ENCODE measurements at places on chromosomes 13 and 19. TPM values are rescaled to one million over a fixed set of nuclear protein-coding genes. Genes with fewer than 3 reads are reported as not detected.

- no peak for DNase-seq
- H3K4me3 ChIP-seq = peak overlapping the region; percentile 56
- peaks cover 12% of the 10 kb centered on the region for H3K4me1 ChIP-seq
These were observed 904 bp upstream of the SOX1 start for GRCh38 chr13:112065867-112066623.

DNA sequence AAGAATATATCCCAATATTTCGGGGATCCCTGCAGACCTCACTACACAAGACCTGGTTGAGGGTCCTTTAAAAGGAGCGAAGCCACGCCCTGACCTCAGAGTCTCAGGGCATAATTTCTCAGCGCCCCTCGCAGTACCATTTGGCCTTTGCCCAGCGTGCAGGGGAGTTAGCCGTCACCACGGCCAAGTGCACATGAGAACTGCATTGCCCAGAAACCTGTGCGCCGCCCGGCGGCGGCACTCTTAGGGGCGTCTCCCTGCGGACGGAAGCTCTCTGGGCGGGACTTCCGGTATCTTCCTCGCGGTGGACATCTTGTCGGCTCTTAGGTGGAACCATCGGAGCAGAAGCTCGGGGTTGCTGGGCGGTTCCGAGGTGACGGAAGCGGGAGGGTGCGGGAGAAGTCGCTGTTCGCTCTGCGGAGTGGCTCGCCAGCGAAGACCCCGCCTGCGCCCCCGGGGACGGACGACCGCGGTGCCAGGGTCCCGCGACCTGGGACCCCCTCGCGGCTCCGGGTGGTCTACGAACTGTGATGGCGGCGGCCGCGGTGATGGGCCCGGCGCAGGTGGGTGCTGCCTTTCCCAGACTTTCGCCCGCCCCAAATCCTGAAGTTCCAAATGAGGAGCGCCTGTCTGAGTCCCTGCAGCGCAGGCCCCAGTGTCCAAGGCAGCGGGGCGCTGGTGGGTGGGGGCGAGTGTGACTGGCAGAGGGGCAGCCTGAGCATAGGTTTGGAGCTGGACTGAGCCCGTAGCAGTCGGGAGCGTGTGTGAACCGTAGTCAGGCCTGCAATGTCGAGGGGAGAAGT, at the start of gene ZNF134:
Gene ZNF134, plus strand, starts transcription at position 302 of the 803 bp plus-strand sequence. CDS start 5,227 bp downstream, outside the sequence.
- no peaks in the 10 kb centered on the region for H3K27me3 ChIP-seq
- H3K36me3 ChIP-seq = peaks cover 56% of the 10 kb centered on the region
- H3K27ac ChIP-seq = peak within 1 kb of the TSS; percentile 57
- H3K4me3 ChIP-seq = peak within 1 kb of the TSS; percentile 92
- peak; percentile 92 for DNase-seq
- peaks cover 24% of the 10 kb centered on the region for H3K4me1 ChIP-seq

- no peak overlapping the region for H3K27ac ChIP-seq
- H3K36me3 ChIP-seq = peaks cover 66% of the 10 kb centered on the region
- H3K27me3 ChIP-seq = no peaks in the 10 kb centered on the region
- no peak overlapping the region for H3K4me3 ChIP-seq
- H3K4me1 ChIP-seq = peaks cover 49% of the 10 kb centered on the region
These were observed 33.3 kb downstream of the NAA16 start for GRCh38 chr13:41344358-41344757.

DNA sequence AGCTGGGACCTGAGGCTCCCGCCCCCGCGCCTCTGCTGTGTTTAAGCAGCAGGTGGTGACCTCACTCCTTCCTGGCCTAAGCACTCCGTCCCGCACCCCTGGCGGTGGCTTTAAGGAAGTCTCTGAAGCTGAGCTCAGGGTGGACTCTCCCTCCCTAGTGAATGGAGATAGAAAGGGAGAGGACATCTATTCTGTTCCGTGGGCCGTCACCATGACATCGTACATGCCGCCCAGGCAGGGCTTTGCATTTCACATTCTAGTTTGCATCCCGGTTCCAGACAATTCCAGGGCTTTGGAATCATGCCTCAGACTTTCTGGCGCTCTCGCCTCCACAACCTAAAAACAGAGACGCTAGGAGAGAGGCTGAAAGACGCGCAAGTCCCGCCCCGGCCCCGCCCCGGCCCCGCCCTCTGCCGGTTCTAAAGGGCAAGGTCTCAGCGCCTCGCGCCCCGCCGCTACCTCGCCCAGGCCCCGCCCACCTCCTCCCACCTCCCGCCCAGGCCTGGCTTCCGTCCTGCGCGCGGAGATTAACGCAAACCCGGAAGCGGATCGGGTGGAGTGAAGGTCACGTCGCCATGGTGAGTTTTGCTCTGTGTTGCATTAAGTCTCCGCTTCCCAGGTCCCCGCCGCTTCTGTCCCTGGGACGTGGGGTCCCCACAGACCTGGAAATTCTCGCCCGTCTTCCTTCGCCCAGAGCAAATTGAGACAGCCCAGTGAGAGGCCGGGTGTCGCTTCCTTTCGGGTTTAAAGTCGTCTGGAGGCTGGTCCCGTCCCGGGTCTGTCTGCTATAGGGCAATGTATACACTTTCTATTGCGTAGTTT, at the start of gene ZNF808:
Gene ZNF808, plus strand, starts transcription at position 535 of the 822 bp plus-strand sequence. CDS start 15,617 bp downstream, outside the sequence.
- H3K36me3 ChIP-seq = peaks cover 23% of the 10 kb centered on the region
- peaks cover 17% of the 10 kb centered on the region for H3K4me1 ChIP-seq
- peak; percentile 98 for DNase-seq
- no peaks in the 10 kb centered on the region for H3K27me3 ChIP-seq

- H3K4me1 ChIP-seq = no peaks in the 10 kb centered on the region
- no peak for DNase-seq
- H3K36me3 ChIP-seq = no peaks in the 10 kb centered on the region
- no peak overlapping the region for H3K27ac ChIP-seq
- peaks cover 25% of the 10 kb centered on the region for H3K27me3 ChIP-seq
- no peak overlapping the region for H3K4me3 ChIP-seq
These were observed 45.0 kb downstream of the KCTD15 start for GRCh38 chr19:33841685-33842084.

- no peak for DNase-seq
- H3K27me3 ChIP-seq = peaks cover 12% of the 10 kb centered on the region
- H3K27ac ChIP-seq = no peak overlapping the region
- no peaks in the 10 kb centered on the region for H3K36me3 ChIP-seq
These were observed 56.1 kb downstream of the CHST8 start for GRCh38 chr19:33677745-33678426.

Gene NLRP5
- not detected for total RNA-seq

- peaks cover 24% of the 10 kb centered on the region for H3K4me1 ChIP-seq
- no peak overlapping the region for H3K4me3 ChIP-seq
- H3K27ac ChIP-seq = no peak overlapping the region
- no peaks in the 10 kb centered on the region for H3K27me3 ChIP-seq
These were observed 37.1 kb downstream of the MYO9B start for GRCh38 chr19:17112700-17113099.

GRCh38 chr19:54074851-54075250, 6.3 kb downstream of the TARM1 start:
- no peaks in the 10 kb centered on the region for H3K4me1 ChIP-seq
- DNase-seq = no peak
- H3K27me3 ChIP-seq = peaks cover 3% of the 10 kb centered on the region
- no peak overlapping the region for H3K4me3 ChIP-seq
- no peak overlapping the region for H3K27ac ChIP-seq

GRCh38 chr13:111957913-111958450, 109.0 kb upstream of the SOX1 start:
- DNase-seq = no peak
- H3K36me3 ChIP-seq = no peaks in the 10 kb centered on the region
- H3K4me1 ChIP-seq = no peaks in the 10 kb centered on the region

Data from activated naive CD4-positive, alpha-beta T cell treated with anti-CD3 and anti-CD28 coated beads for 36 hours (primary cell).